ENCODE measurements at places on chromosomes 1 and 21.

DNA sequence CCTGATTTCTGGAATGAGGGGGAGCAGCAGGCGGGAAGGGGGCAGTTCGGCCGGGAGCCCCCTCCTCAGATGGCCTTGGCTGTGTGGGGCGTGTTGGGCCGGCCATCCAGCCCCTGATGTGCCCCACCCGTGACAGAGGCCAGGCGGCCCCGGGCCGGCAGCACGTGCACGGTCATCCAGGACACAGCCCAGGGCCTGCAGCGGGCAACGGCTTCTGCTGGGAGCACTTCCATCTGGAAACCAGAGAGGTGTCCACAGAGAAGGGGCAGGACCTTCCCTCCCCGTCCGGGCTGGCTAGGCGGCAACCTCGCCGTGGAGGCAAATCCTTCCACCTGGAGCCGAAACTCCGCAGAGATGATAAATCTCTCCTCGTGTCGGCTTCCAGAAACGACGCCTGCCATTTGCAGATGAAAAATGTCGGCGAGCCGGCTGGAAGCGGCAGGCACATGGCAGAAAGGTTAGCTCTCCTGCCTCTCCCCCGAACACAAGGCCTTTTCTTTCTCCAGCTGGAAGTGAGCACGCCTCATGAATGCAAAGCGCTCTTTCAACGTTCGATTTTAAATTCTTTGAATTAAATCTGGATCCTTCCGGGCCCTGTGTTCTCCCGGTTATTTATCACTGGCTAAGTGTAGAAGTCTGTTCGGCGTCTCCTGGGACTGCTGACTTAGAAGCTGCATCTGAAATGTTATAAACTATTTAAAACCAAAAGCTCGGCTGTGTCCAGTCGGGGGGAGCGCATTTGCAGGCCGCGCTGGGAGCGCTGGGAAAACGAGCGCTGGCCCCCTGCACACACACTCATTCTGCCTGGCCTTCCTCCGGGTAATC is 9.4 kb upstream of the ACTRT2 start:
- DNase-seq = no peak

- no peak for DNase-seq
Measured at GRCh38 chr1:211336161-211336560, 9.5 kb downstream of the TRAF5 start.

DNA sequence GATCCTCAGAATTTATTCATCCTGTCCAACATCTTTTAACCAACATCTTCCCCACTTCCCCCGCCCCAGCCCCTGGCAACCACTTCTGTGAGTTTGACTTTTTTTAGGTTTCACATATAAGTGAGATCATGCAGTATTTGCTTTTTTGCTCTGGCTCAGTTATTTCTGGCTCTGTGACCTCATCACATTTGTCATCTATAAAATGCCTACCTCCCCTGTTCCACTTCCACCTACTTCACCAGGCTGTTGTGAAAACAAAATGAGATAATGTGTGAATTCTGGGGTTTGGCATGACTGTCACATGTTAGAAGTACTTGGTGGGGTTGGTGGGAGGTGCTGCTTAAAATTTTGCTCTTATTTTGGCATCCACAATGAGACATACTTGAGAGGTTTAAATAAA is 18.4 kb downstream of the HHAT start:
- DNase-seq = peak; percentile 9

- no peak for DNase-seq
Measured at GRCh38 chr1:38118976-38119375, 72.4 kb upstream of the POU3F1 start.

DNA sequence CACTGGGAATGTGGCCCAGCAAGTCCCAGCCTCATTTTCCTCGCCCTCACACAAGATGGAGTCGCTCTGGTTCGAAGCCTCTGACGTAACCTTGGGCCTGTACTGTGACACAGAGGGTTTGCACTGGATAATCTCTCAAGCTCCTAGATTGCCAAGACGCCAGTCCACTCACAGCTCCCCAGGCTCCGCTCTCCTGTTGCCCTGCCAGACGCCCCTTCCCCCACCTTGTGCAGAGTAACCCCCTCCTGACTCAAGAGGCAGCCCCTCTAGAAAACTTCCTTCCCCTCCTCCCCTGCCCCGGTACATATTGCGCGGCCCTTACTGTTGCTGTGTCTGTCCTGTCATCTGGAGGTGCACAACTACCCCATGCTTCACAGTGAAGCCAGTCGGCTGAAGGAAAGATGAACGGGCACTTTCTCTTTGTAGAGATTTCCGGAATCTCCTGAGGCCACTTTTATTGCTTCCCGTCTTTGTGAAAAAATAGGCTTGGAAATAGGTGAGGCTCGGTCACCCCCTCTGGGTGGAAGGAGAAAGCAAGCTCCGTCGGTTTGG is 981 bp upstream of the KIAA1614 start:
- no peak for DNase-seq

- peak; percentile 47 for DNase-seq
Measured at GRCh38 chr1:225896937-225897549, 8.1 kb upstream of the LEFTY1 start.

DNA sequence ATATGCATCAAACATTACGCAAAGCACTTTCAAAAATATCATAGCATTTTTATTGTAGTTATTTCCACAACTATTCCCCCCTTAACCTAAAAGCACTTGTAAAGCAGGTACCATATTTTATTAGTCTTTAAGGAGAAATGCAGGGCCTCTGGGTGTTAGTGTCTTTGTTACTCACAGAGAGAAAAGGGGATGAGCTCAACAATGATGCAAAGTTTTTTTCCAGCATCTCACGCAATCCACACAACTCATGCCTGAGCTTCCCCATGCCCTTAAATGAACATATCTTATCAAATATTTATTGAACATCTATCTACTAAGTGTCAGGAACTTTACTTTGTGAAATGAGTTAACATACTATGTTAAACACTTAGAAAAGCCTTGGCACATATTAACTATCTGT is 50.6 kb downstream of the BEND5 start:
- DNase-seq = no peak

DNA sequence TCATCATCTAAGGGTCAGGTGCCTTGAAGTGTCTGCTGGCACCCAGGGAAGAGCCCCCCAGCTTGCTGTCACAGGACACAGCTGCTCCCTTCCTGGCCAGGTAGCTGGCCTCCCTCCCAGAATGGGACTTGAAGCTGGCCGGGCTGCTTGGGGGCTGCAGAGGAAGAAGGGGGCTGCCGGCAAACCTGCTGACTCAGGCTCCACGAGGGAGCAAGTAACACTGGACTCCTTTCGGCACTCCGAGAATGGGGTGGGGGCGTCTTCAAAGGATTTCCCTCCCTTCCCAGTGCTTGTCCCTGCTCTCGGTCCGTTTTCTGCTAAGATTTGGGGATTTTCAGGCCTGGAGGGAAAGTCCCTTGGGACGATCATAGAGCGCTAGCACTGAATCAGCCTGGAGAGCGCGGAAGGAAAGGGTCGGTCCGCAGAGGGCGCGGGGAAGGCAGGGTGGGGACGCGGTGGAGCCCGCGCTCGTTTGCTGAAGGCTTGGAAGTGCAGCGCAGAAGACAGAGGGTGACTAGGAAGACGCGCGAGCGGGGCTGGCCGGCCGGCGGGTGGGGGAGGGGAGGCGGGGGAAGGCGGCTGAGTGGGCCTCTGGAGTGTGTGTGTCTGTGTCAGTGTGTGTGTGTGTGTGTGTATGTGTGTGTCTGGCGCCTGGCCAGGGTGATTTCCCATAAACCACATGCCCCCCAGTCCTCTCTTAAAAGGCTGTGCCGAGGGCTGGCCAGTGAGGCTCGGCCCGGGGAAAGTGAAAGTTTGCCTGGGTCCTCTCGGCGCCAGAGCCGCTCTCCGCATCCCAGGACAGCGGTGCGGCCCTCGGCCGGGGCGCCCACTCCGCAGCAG is at the start of gene CSF1:
TSS of gene CSF1 (plus strand) at position 727 of the 840 bp plus-strand sequence. CDS start 175 bp downstream, outside the sequence.
- DNase-seq = peak; percentile 69

- no peak for DNase-seq
Measured at GRCh38 chr1:152972196-152972886, 1.9 kb downstream of the SPRR4 start.

DNA sequence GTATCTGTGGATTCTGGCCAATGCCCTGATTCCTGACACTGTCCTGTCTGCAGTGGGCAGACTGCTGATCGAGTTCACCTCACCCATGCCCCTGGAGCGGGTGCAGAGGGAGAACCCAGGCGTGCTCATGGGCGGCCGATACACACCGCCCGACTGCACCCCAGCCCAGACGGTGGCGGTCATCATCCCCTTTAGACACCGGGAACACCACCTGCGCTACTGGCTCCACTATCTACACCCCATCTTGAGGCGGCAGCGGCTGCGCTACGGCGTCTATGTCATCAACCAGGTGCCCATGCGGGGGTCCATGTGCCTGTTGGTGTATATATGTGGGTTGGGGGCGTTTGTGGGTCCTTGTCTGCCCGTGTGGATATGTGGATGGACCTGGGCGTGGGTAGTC is 2.6 kb downstream of the B4GALT2 start:
- DNase-seq = no peak

GRCh38 chr1:195105281-195105680 is 1503.0 kb downstream of the KCNT2 start:
- DNase-seq = no peak

GRCh38 chr1:231091831-231092301 is 51.8 kb upstream of the FAM89A start:
- DNase-seq = peak; percentile 62

DNA sequence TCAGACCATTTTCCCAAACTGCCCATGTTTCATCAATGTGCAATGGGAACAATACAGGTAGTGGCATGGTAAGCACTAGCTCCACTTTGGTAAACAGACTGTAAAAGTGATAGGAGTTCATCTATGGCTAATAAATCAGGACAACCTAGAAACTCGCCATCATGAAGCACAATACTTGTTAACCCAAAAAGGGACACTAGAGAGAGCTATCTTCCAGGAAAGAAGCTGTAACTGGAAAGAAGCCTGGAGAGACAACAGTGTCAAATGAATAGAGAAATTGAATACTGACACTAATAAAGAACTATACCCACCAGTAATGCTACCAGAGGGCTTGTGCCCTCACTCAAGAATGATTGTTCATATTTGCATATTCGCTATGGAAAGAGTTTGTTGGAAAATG is 164.7 kb upstream of the RGS18 start:
- DNase-seq = no peak

DNA sequence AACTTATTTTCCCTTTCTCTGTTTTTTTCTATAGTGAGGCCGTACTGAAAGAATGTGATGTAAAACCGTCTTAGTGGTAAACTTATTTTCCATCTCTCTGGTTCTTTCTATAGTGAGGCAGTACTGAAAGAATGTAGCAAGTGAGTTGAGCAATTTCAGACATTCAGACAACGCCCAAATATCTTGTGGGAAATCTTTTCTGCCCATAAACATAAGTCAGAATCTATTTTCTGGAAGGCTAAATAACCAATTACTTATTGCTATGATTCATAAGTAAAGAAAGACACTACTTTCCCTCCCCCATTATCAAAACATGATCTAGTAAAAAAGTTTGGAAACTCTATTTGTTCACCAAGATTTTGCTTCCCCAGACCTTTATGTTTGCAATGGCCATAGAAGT is 18.8 kb upstream of the SCCPDH start:
- DNase-seq = no peak

DNA sequence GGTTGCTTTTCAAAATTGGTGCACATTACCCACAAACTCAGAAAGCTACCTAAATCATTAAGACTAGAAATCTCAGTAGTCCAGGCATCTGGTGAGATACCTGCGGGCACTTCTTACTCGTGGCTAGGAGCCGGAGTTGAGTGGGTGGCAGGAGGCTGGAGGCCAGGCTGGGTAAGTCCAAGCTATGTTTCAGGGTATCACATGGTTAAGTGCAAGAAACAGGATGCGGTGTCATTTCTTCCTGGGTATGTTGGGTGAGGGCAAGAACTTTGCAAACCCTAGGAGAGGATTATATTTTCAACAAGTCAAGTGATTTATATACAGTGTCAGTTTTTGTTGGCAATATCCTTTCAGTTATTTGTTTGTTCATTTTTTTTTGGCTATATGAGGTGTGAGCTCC is 41.0 kb downstream of the VANGL1 start:
- DNase-seq = no peak

GRCh38 chr1:116375148-116375886 is 2.3 kb downstream of the ATP1A1 start:
- no peak for DNase-seq

- DNase-seq = no peak
Measured at GRCh38 chr21:37711286-37711829, 204.9 kb downstream of the KCNJ6 start.

- DNase-seq = no peak
Measured at GRCh38 chr1:112141923-112142322, 152.5 kb upstream of the KCND3 start.

GRCh38 chr21:32687643-32688345 is 40.0 kb downstream of the SYNJ1 start:
- no peak for DNase-seq

- DNase-seq = no peak
Measured at GRCh38 chr1:173400387-173400995, 76.6 kb upstream of the PRDX6 start.

GRCh38 chr1:96130432-96130831 is 591.2 kb upstream of the PTBP2 start:
- no peak for DNase-seq

GRCh38 chr21:42552407-42553336 is 39.0 kb downstream of the SLC37A1 start:
- DNase-seq = no peak

DNA sequence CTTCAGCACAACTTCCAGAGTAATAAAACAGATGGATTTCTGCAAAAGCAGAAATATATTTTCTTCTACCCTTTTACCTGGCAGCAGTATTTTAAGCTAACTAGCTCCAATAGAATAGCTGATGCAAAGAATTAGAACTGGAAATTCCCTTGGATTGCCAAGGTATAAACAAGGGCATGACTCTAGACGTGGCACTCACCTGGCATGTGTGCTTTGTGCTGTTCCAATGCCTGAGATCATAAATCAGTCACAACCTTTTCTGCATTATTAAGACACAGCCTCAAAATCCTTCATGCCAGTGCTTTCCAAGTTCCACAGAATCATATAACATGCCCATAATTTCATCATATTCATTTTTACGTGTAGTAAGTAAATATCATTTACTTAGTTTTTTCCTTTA is 1048.7 kb downstream of the ADGRL2 start:
- no peak for DNase-seq

DNA sequence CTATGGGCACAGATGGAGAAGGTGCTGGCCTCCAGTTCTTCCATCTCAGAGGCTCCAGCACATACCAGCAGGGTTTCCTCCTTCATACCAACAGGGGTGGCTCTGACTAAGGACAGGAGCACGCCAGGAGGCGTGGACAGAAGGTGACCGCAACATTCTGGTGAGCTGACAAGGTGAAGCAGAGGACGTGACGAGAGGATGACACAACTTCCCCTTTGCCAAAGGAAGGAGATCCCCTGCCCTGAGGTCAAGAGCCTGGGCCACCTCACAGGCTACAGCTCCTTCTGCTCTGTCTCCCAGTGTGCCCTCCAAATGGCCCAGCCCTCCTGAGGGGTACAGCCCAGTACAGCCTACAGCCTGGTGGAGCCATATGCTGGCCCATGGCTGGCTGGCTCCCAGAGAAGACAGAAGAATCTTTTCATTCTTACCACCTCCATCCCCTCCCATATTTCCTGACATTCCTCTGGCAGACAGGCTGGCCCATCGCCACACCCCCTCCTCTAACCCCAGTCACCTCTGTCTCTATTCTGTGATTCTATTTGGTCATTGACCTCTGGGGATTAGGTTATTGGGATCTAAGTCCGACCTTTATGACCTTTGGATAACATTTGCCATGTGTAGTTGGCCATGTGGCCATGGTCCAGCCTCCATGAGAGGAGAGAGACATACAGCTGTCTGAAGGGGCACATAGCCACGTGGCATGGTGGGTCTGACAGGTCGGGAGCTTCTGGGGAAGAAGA is 5.1 kb upstream of the LAMB3 start:
- no peak for DNase-seq

Data from stimulated activated CD4-positive, alpha-beta T cell treated with anti-CD3 and anti-CD28 coated beads, Interleukin-2, amount 100 ng/mL, for 24 hours (primary cell).